ENCODE measurements at places on chromosomes 1 and 21.
A peak's percentile ranks its signal among the peaks of the same experiment; 100 is the strongest.

DNA sequence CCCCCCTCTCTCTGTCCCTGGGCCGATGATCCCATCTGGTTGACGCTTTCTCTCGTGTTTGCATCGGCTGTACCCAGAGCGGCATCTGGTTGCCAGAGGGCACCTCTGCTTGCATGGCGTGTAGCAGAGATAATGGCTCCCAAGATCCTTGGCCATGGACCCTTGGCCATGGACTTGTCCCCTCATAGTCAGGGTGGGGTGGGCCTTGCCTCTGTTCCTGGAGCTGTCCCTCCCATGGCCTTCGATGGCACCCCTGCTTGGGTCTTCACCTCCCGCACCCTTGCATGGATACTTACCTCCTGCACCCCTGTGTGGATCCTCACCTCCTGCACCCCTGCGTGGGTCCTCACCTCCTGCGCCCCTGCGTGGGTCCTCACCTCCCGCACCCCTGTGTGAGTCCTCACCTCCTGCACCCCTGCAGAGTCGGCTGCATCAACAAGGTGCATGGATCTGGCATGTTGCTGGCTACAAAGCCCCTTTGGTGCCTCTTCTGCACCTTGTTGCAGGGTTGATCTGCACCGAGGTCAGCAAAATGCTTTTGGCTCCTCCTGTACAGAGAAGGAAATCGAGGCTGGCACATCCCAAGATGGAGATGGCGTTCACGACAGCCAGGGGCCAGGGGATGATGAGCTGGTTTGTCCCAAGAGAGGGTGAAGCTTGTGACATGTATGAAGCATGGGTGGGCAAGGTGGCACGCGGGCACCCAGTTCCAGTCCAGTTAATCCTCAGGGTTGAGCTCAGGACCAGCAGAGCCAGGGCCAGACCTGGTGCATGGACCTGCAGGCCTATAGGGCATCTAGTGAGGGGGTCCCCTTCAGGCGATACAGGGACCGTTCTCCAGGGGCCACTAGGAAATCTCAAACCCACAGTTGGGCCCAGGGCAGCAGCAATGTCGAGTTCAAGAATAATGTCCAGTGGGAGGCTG lies 46.1 kb upstream of the C1orf174 start:
- no peak for DNase-seq

- DNase-seq, result no peak
These were observed 39.8 kb upstream of the NFIA start for GRCh38 chr1:61042466-61043009.

DNA sequence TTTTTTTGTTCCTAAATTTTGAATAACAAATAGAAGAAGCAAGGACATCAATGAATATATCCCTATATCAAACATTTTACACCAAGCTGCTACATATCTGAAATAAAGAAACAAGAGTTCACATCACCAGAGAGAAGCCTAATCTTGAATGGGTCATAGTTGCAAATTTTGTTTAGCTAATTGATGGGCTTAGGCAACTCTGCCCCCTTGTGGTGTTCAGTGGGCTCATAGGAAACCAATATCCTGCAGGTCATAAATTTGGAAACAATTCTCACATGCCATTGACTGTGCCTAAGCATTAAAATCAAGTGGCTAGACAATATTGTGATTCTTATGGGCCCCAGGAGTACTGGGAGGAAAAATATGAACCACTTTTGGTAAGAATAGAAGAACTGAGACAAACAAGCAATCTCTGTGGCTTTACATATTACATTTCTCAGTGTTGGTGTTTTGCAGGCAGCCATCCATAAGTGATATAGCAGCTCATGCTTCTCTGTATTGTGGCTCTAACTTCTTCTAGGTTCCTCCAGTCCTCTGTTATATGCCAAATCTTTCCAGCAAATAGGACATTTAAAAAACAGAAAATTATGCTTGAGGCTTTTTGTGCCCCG lies 1262.8 kb upstream of the PRMT6 start:
- DNase-seq, result no peak

DNA sequence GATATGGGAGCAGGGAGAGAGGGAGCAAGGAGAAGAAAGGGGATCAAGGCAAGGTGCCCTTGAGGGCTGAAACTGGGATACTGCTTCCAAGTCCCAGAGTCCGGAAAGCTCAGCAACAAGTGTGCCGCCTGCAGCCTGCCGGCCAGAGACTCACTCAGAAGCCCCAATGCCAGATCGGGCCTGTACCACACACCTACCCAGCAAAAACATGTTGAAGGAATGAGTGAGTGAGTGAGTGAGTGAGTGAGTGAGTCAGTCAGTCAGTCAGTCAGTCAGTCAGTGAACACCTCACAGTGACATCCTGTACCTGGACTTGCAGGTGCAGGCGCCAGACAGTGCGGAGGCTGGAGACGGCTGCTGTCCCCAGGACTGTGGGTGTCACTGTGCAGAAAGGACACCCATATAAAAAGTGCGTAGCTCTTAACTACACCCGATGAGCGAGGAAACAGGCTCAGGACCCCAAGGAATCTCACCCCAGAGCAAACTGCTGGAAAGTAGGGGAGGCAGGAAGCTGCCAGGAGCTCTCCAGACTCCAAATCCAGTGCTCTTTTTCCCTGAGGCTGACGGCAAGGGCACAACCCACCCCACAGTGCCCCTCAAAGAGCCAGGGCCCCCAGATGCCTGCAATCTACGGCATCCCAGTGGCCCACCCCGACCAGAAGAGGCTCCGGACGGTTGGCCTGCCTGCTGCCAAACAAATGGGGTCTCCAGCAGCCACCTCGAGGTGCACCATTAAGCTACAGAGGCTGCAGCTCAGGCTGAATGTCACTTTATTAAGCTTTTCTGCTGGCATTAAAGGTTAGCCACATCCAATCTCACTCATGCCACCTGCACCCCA lies 261.7 kb downstream of the NPHP4 start:
- DNase-seq, result no peak

GRCh38 chr21:37944496-37944895 lies 28.2 kb upstream of the KCNJ6 start:
- DNase-seq, result no peak

GRCh38 chr1:154951901-154952657 lies 3.8 kb downstream of the PBXIP1 start:
- peak; percentile 79 for DNase-seq

GRCh38 chr1:193270996-193271395 lies 84.6 kb upstream of the B3GALT2 start:
- peak; percentile 94 for DNase-seq

DNA sequence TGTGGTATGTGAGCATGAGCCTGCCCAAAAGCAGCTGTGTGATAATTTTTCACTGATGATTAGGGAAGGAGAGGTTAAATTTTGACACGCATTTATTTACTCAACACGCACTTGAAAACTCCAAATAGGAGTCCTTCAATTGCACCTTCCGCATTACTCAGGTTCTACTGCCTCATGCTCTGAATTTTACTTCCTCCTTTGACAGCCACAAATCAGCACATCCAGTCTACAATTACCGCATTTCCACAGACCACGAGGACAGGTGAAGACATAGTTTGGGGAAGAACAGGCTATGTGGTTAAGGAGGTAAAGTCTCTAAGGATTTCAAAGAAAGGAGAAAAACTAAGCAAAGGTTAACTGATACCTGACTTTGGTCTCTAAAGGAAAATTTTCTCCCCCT lies 2.6 kb downstream of the CAPN8 start:
- DNase-seq, result no peak

DNA sequence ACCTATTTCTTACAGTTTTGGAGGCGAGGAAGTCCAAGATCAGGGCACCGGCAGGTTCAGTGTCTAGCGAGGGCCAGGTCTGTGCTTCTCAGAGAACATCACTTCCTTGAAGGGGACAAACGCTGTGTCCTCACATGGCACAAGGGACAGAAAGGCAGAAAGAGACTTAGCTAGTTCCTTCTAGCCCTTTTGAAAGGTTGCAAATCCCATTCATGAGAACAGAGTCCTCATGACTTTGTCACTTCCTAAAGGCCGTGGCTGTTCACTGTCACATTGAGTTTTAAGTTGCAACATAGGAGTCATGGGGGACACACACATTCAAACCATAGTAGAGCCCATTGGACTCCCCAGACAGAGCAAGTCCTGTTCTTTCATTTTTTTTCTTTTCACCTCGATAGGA lies 27.4 kb downstream of the PER3 start:
- DNase-seq, result no peak

GRCh38 chr1:204971517-204972336 lies 71.3 kb upstream of the CNTN2 start:
- peak; percentile 10 for DNase-seq

DNA sequence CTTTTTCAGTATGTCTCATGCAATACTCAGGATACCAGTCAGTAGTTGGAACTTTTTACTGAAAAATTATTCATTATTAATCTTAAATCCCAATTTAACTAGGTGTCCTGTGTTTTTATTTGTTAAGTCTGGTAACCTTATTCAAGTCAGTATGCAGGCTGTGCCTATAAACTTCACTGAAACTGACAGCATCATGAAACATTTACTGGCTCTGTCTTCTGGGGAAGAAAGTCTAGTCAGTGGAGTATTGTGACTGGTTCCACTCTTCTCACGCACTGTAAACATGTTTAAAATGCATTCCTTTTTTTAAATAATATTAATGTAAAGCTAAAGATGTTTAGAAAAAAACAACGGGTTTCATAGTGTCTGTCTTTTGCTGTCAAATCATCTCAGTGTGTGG lies 739.7 kb downstream of the LTN1 start:
- no peak for DNase-seq

- DNase-seq, result peak; percentile 65
These were observed 1.8 kb downstream of the NHLH2 start for GRCh38 chr1:115839029-115839678.

DNA sequence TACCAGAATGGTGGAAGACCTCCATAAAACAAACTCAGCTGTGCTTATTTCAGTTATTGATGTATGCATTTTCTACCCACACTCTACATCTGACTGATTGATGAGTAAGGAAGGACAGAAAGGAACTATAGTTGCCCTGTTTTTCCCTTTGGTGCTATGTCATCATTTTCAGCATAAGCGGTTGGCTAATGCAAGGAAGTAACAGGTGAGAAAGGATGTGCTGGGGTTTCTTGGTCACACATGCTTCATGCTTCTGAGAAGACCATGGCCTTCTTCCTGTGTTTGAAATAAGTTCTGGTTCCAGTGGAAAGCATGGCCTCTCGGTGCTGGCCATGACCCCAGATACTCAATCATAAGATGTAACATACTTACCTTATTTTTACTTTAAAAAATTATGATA lies 541.2 kb downstream of the PTPRU start:
- DNase-seq, result no peak

GRCh38 chr21:27277110-27277509 lies 310.2 kb upstream of the ADAMTS5 start:
- DNase-seq, result peak; percentile 28

- DNase-seq, result no peak
These were observed 8.8 kb downstream of the SLC19A1 start for GRCh38 chr21:45533361-45533845.

- no peak for DNase-seq
These were observed 34.5 kb upstream of the MAP1LC3C start for GRCh38 chr1:242033447-242033846.

DNA sequence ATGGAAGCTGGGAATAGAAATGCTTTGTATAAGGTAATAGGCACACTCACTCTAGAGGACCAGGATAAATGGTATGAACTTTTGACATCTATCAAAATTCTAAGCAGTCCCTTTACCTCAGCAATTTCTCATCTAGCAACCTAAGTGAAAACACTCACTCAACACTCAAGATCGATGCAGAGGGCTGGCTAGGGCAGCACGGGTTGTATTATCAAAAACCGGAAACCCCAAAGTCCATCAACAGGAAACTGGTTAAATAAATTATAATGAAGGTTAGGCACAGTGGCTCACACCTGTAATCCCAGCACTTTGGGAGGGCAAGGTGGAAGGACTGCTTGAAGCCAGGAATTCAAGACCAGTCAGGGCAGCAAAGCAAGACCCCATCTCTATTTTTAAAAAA lies 9.4 kb downstream of the USP48 start:
- DNase-seq, result no peak

GRCh38 chr1:2472109-2472508 lies 4.0 kb upstream of the PLCH2 start:
- DNase-seq, result no peak

DNA sequence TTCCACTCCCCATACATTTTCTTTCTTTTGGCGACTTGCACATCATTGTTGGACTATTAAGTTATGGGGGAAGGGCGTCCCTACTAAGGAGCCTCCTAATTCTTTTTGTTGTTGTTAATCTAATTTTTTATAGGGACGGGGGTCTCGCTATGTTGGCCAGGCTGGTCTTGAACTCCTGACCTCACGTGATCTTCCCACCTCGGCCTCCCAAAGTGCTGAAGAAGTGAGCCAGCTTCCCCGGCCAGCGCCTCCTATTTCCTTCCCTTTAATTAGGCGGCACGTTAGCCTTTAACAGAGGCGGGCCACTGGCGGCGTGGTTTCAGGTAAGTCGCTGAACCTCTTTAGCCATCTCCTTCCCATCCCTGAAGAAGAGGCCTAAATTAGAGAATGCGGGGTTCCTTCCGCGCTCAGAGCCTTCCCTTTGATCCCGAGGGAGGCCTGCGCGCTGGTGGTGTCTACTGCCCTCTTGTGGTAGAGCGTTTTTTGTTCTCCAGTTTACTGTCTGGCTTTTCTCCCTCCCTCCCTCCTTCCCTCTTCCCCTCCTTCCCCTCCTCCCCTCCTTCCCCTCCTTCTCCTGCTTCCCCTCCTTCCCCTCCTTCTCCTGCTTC lies 38.1 kb downstream of the TNFRSF9 start:
- peak; percentile 74 for DNase-seq

DNA sequence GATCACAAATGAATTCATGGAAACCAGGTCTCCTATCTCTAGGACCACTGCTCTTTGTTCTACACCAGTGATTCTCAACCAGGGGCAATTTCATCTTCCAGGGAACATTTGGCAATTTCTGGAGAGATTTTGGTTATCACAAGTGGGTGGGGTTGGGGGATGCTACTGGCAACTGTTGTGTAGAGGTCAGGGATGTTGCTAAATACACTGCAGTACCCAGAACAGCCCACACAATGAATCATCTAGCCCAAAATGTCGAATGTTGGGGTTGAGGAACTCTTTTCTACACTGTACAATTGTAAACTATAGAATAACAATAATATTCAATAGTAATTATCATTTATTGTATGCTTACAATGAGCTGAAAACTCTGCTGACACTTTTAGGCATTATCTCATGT lies 55.7 kb upstream of the UBE2U start:
- DNase-seq, result peak; percentile 32

DNA sequence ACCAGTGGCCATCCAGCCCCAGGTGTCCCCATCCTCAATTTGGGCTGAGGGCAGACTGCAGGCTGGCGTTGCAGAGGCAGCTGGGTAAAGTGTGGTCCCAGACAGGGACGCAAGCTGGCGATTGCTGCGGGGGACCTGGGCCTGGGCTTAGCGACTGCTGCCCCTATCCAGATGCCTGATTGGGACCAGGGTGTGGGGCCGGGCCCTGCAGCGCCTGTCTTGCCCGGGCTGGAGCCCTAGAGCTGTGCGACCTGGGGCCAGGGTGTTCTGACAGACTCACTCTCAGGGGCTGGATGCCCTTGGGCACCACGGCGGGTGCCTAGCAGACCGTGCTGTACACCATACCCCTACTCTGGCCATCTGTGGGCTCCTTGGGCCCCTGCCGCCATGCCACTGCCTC lies 16.2 kb upstream of the FAAP20 start:
- no peak for DNase-seq

DNA sequence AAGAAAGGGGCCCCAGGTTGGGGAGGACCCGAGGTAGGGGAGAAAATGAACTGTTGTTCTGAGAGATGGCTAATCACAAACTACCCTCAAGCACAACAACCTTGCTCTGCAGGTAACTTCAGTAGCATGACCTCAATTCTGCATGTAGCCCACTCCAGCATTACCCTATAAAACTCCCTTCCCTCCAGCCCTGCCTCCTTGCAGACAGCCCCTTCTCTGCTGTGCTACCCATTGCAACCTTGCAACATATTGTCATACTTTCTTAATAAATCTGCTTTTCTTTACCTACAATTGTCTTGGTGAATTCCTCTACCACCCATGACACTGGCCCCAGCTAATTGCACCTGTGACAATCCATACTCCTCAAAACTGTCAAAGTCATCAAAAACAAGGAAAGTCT lies 428.9 kb downstream of the MATN1 start:
- DNase-seq, result no peak
